ENCODE measurements at places on chromosomes 7 and 10.
A peak's percentile ranks its signal among the peaks of the same experiment; 100 is the strongest.

- DNase-seq, result peak; percentile 78
These were observed 3.7 kb downstream of the PURB start for GRCh38 chr7:44881610-44882009.

DNA sequence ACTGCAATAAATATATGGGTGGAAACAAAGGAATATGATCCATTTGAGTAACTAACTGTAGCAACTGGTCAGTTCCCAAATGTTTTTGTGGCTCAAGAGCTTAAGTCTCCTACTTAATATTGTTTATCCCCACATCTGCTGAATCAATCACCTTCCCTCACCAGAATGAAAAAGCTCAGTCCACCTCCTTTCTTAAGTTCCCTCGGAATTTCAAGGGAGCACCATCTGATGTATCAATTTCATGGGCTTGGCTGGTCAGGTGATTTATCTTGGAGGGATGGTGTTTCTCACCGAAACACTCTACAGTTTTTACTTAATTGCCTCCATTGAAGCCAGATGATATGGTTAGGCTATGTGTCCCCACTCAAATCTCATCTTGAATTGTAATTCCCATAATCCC is 176.6 kb downstream of the SEMA3E start:
- DNase-seq, result no peak

DNA sequence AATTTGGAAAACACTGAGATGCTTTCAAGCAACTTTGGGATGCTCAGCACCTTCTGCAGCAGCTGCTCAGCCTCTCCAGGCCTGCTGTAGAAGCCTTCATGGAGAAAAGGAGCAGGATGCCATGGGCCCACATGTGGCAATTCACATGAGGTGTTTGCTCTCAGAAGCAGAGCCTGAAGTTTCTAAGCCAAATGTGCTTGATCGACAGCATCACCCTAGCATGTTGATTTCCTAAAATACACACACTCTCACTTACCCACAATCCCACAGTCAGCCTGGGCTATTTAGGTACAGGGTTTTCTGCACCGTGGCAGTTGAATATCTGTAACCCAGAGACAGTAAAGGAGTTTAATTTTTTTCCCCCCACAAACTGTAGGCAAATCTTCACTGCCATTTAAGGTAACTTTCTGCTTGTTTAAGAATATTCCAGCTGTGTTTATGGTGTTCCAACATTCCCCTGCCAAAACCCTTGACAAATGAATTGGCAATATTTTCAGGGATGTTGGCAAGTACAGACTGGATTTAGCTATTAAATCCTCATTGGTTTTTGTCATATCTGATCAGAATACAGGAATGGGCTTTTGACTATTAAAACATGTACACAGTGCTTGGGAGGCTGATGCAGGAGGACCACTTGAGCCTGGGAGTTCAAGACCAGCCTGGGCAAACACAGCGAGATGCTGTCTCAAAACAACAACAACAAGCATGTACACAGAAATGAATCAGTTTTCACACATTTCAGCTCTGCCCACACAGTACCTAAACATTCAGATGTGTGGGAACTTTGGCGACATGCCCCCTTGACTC is 244.2 kb downstream of the CELF2 start:
- DNase-seq, result no peak

GRCh38 chr7:36266683-36267082 is 113.6 kb downstream of the EEPD1 start:
- no peak for DNase-seq

DNA sequence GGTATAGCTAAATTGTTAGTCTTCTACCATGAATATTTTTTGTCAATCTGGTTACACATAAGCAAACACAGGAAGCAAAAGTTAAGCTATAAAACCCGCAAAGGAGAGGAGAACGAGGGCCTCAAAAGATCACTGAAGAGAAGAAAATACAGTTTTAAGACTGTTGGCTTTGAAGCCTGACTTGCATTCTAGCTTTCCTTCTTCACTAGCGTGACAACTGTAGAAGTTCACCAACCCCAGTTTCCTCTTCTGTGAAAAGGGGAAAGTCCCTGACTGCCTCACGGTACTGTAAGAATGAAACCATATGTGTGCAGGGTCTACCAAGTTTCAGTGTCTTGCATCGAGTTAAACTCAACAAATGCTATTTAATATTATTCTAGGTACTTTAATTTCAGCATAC is 7.5 kb upstream of the LRRN3 start:
- DNase-seq, result peak; percentile 44

GRCh38 chr7:33395340-33395739 is 266.0 kb downstream of the BBS9 start:
- DNase-seq, result no peak

DNA sequence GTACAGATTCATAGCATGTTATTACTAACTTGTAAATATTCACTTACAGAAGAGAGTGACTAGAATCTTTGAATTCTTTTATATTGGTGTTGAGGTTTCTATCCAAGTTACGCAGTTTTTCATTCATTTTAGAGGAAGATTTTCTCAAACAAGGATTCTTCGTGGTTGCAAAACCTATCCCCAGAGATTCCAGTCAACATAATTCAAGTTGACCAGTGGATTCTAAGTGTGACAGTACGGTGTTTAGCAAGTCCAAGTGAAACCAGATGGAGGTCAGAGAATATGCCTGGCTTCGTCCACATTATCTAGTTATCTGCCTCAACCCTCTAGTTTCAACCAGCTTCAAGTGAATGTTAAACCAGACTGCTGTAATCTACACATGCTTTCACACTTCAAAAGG is 131.9 kb downstream of the SDK1 start:
- DNase-seq, result peak; percentile 34

GRCh38 chr7:129779602-129780256 is 168.2 kb downstream of the NRF1 start:
- no peak for DNase-seq

DNA sequence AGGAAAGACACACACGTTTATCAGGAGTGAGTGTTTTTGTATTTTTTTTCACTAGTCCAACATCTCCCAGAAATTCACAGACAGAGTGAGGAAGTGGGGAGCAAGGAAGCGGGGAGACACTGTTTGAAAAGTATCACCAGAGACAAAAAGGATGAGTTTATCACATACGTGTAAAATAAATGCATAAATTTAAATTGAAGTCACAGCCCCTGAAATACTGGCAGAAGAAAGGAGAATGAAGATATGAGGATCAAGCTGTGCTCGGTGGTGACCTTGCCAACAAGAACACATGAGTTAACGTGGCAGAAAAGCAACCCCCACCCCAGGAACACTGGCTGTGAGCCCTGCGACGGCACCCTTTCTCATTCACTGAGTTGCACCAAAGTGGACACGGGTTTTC is 317.2 kb upstream of the AOAH start:
- no peak for DNase-seq

GRCh38 chr10:60417901-60418300 is 28.2 kb upstream of the ANK3 start:
- no peak for DNase-seq

DNA sequence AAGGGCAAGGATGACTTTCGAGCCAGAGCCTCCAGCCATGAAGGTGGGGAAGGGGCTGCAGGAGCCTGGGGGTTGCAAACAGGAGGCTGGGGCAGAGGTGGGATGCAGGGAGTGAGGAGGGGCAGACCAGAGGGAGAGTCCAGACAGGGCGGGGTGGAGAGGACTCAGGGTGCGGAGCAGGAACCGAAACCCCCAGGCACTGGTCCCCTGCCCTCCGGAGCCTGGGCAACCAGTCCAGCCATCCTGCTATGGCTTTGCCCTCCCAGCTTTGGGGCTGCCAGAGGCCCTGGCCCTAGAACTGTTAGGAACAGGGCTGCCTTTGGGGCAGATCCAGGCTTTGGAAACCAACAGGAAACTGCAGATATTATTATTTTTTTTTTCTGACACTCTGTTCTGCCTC is 24.2 kb downstream of the GHRHR start:
- no peak for DNase-seq

- no peak for DNase-seq
These were observed 26.5 kb upstream of the PDCD4 start for GRCh38 chr10:110845192-110845755.

DNA sequence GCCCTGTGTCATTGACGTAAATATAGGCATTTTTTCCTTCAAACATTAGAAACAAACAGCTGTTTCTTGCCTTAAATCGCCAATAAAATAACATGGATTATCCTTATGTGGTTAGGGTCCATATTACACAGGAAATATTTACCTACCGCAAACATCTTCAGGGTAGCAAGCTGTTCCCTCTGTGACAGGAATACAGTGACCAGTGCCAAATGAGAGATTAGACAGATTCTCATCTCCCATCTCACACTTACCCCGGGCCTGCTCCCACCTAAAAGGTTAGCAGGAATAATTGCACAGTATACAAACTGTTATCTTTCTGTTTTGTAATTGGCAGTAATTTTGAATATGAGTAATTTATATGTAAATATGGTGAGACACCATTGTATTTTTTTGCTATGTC is 16.5 kb downstream of the MKI67 start:
- DNase-seq, result no peak

DNA sequence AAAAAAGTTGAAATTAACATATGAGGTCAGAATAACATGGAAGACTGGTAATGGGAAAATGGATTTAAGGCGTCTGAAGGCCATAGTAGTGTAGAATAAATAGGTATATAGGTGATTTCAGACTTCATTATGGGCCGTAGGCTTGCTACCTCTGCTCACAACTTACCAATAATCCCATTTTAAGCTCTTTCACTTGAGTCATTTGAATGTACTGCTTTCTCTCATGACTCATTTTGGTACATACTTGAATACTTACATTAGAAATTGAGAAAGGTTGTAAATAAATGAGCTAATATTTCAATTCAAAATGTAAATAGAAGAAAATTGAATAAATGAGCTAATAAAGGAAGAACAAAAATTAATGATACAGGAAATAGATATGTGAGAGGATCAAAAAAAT is 42.2 kb upstream of the NEUROD6 start:
- no peak for DNase-seq

DNA sequence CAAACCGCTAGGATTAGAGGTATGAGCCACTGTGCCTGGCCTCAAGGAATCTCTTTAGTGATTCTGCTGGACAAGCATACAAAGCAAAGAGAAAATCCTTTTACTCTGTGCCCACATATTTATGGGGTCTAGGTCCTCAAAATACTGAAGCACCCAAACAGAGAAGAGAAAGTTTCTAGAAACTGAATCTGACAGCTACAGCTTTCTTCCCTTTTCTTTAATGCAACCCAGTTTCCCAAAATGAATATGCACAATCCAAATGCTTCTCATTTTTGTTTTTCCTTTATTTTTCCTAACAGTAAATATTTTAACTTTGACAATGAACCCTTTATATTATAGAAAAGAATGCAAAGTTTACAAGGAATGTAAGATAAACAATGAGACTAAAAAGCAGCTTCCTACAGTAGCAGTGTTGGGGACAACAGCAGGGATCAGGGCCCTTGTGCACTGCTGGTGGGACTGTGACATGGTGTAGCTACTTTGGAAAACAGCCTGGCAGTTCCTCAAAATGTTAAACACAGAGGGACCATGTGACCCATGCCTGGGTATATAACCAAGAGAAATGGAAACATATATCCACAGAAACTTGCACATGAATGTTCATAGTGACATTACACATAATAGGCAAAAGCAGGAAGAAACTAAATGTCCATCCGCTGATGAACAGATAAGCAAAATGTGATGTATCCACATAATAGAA is 325.2 kb downstream of the PRPF18 start:
- DNase-seq, result no peak

DNA sequence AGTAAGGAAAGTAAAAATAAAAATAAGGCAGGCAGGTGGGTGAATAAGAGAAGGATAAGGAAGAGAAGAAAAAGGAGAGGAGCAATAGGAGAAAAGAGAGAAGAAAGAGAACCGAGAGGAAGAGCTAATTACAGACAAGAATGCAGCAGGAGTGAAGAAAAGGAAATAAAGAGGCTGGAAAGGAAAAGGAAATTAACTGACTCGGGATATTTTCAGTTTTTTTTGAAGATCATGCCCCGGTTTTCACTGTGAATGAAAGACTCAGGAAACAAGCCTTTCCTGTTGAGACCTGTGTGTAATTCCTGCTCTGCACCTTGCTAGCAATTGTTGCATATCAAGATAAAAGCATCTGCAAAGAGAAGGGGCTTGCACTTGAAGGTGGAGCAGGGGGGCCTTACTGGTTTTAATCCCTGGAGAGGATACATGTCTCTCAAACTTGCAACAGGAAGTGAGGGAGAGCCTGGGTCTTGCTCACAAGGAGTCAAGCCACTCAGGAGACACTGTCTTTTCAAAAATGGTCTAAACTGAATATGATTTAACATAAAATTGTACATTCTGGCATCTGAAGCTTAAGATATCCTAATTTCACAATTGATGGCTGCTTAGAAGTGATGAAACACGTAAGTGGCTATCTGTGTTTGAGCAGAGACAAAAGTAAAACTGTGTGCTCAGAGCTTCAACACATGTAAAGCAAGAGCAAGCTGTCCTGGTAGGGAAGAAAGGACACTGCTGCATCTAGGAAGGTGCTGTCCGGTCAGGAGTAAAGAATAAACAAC is 157.6 kb downstream of the FAM107B start:
- DNase-seq, result no peak

DNA sequence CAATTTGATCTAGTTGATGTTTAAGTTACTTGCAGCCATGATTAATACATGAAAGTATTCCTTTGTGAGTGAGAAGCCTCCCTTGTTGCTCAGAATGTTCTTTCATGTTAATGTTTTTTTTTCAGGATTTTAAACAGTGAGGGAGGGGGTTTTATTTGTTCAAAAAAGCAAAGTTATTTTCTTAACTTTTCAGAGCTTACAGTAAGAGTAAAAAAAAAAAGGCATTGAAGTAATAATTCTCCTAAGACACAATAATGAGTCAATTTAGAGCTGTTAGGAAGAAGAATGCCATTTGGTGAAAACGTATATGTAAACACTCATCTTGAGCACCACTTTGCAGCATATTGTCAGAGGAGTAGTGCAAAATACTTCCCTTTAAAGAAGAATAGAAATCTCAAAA is 105.8 kb downstream of the SEMA3A start:
- no peak for DNase-seq

DNA sequence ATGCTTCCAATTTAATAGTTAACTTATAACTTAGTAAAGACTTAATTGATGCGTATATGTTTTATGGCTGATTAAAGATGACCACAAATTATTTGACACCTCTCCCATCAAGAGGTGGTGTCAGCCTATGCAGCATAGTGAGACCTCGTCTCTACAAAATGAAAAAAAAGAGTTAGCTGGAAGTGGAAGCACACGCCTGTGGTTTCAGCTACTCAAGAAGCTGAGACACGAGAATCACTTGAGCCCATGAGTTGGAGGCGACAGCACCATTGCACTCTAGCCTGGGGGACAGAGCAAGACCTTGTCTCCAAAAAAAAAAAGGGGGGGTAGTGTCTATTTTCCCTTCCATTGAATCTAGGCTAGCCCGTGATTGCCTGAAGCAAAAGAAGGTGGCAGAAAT is 99.1 kb upstream of the ABI1 start:
- DNase-seq, result no peak

DNA sequence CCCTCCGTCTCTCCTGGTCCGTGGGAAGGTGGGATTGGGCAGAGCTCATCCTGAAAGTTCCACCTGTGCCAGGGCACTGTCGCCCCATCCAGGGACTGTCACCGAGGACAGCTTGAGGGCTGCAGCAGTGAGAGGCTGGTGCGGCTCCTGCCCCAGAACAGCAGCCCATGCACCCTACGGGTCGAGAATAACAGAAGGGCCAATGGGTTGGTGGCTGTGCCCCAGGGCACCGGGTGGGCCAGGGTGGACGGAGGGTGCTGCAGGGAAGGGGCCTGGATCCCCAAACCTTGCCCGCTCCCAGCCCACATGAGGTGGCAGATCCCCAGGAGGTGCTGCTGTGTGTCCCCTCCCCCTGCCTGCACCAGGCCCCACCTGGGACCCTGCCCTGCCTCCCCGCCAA is 23.9 kb downstream of the UNCX start:
- no peak for DNase-seq

GRCh38 chr10:49313501-49314070 is 14.6 kb downstream of the C10orf71 start:
- no peak for DNase-seq
